ENCODE measurements at places on chromosomes 2 and 18. TPM values are rescaled to one million over a fixed set of nuclear protein-coding genes. Genes with fewer than 3 reads are reported as not detected.

DNA sequence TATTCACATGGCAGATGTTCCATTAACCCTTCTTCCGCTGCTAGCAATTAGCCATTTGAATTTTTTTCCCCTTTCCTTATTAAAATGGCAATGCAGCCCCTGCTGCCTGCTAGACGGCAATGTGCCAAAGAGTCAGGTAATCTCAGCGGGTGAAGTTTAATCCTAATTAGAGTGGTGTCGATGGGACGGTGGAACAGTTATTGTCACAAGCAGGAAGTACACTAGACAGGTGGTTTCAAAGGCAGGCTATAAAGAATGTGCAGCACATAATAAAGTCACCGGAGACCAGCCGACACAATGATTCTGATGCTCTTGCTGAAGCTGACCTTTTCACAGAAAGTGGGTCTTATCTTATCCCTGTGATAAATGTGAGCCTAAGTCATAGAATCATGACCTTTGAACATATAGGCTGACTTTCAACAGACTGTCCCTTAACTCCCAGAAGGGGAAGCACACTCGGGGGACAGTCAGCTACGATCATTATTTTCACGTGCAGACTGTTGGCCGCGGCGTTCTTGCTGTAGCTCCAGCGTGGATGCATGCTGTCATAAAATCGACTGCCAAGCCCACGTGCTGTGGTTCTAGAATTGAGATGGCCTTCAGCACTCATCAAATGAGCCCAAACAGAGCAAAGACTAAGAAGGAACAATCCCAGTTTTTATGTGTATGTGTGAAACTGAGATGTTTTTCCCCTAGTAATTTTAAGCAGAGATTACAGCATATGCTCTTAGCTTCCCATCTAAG is 926.2 kb upstream of the SOX11 start:
- DNase-seq: no peak

DNA sequence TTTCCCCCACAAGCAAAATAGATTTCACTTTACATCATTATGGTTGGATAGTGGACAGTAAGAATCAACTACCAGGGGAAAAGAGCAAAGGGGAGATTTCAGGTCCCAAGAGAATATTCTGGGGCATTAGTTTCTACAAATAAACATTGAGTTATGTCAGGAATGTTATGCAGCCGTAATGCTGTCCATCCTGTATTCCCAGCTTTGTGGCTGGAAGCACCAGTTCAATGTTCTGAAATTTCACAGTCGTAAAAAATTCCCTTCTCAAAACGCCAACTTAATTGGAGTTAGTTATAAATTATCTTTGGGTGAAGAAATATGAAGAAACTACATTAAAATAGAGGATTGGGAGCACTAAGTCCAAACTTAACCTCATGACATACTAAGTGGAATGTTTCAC is 141.5 kb upstream of the FIGN start:
- no peak for DNase-seq

DNA sequence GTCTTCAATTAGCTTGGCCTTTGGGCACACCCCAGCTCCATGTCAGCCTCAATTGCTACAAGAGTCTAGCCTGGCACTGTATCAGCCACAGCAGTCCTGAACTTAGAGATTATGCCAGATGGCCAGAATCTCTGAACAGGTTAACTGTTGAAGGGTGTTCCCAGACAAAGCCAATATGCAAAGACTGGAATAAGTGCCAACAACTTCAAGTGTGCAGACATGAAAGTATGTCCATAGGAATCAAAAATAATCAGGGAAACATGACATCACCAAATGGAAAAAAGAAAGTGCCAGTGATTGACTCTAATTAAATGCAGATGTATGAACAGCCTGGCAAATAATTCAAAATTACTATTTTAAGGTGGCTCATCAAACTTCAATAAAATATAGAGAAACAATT is 98.5 kb upstream of the DOCK10 start:
- no peak for DNase-seq

GRCh38 chr2:233638836-233639235 is 2.6 kb downstream of the UGT1A10 start:
- DNase-seq: no peak

- peak; percentile 9 for DNase-seq
These were observed 323.9 kb upstream of the ID2 start for GRCh38 chr2:8357738-8358518.

- DNase-seq: no peak
These were observed 548.2 kb downstream of the CBLN2 start for GRCh38 chr18:71995904-71996465.

- no peak for DNase-seq
These were observed 616.7 kb downstream of the SUCLG1 start for GRCh38 chr2:83842421-83842820.

DNA sequence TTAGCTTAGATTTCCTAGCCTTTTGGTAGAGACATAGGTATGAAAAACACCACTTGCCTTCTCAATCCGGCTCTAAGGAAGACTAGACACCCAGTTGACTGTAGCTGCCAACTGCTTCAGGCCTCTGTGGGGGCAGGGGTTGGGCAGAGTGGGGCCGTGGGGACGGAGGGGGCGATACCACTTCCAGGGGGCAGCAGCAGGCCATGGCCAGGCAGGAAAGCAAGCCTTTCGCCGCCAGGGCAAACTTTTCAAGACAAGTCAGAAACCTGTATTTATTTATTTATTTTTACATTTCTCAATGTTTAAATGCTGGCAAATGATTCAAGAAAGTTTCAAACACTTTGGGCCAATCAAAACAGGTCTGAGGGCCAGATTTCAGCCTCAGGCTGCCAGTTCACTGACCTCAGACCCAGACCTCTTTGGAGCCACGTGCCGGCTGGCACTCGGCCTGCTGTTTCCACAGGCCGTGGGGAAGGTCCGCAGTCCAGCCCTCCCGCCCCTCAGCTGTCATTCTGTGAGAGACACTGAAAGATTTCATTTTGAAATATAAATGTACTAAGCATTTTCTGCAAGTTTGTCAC is 63.8 kb downstream of the MEX3C start:
- DNase-seq: no peak

- DNase-seq: no peak
These were observed 475.3 kb upstream of the RAB12 start for GRCh38 chr18:8133888-8134287.

DNA sequence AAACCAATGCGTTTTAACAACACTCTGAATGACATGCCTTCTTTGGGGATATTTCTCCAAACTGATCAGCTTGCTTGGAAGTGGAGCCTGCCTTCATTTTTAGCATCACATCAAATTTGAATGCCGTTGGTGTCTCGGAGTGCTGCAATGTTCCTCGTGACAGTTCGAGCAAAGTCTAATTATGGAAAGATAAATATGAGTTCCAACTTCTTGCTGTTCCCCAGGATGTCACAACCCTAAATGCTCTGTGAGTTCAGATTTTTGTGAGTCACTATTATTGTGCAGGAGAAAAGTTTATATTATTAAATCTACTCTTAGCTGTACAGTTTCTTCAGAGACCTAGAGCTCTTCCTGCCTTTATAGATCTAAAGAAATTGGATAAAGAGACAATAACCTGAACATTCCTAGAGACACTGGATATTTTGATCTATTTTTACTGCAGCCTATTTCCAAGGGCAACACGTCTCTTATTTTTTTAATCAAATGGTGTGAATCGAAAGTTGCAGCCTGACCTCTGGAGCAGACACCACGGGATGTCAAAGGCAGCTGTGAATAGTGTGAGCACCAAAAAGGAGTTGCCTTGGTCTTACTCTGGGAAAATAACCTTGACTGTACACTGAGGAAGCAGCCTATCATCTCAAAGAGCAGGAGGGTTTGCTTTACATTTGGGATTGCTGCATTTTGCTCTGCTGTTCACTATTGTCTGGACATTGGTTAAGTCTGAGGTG is 330.1 kb downstream of the TDRD15 start:
- no peak for DNase-seq

GRCh38 chr2:121826036-121826435 is 70.6 kb downstream of the TSN start:
- DNase-seq: no peak

GRCh38 chr2:121007490-121007853 is 271.8 kb downstream of the GLI2 start:
- DNase-seq: no peak

DNA sequence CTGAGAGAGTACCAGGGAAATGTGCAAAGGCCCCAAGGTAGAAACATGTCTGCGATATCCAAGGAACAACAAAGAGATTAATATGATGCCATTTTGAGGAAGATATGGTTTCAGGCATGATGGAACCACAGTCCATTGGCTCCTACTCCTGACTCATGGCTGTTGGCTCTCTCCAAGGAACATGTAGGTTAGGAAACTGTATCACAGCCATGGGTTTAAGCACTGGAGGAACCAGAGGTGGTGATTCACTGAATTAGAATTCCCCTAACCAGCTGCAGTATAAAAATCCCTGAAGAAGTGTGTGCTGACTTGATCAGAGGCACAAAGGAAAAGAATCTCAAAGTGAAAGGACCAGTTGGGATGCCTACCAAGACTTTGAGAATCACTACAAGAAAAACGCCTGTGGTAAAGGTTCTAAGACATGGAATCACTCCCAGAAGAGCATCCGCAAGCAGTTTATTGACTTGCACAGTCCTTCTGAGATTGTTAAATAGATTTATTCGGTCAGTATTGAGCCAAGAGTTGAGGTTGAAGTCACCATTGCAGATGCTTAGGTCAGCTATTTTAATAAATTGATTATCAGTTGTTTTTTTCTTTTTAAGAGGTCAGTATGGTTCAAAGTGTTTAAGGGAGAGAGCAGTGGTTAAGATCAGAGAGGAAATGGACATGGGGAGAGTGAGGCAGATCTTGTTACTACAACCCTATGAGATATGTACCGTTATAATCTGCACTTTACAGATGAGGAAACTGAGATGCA is 110.7 kb upstream of the OTX1 start:
- DNase-seq: no peak

GRCh38 chr18:74617486-74617885 is 19.8 kb downstream of the ZNF407 start:
- DNase-seq: no peak

DNA sequence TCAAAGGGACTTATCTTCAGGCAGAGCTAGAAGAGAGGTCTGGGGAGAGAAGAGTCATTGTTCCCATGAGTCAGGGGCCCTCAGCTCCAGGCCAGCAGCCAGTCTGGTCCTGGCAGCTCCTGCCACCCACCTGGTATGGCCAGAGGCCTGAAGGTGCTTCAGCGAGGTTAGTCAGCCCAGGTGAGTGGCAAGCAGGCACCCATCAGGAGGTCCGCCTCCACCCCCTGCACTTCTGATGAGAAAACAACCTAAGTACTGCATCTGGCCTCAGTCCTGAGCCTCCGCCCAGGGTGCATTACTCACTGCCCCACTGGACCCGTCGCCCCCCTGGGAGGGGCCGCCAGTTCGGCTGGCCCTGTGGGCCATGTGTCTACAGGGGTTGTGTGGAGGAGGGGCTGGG is 130.2 kb downstream of the INHBB start:
- DNase-seq: no peak

GRCh38 chr2:24926602-24927252 is 6.7 kb upstream of the ADCY3 start:
- peak; percentile 39 for DNase-seq

- DNase-seq: no peak
These were observed 66.7 kb upstream of the HPCAL1 start for GRCh38 chr2:10235909-10236550.

DNA sequence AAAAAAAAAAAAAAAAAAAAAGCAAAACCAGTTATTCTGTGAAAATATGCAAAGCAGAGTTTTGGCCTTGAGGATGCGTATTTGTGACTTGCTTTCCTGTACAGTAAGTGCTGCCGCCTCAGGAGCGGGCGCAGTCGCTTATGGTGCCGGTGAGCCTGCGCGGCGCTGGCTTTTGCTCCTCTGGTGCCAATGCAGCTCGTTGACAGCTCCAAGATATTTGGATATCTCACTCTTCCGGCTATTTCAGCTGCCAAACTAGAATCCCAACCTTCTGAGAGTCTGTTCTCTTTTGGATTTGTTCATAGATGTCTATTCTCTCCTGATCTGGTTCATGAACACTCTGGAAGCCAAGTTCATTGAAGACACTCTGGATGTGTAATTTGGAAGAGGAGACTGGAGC is 184.1 kb downstream of the AGAP1 start:
- DNase-seq: no peak

- DNase-seq: no peak
These were observed 290.7 kb upstream of the CYP26B1 start for GRCh38 chr2:72438364-72438763.

GRCh38 chr2:169344736-169345485 is 17.4 kb downstream of the LRP2 start:
- no peak for DNase-seq

GRCh38 chr2:236395067-236395466 is 130.9 kb upstream of the ASB18 start:
- no peak for DNase-seq

DNA sequence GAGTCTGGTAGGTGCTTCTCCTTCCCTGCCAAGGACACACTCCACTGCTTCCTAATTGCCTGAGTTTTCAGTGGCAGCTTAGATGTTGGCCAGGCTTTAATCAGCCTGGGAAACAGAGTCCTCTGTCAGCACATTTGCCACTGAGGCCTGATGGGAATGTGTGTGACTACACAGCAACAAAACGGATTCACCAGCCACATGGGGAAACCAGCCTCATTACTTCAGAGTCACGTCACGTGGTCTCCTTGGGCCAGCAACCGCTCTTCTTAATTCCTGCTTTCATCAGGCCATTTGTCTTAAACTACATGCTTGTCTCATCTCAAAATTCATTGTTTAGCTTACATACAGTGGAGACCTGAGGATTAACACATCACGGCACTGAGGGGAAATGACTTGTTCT is 93.9 kb upstream of the LTBP1 start:
- no peak for DNase-seq

SIX2 gene
- 0.26 TPM for total RNA-seq

DOK6 gene
- 5.3 TPM for total RNA-seq

ICA1L gene
- 2.7 TPM for total RNA-seq

NOL4 gene
- not detected for total RNA-seq

UGT1A3 gene
- total RNA-seq: not detected

IL36G gene
- not detected for total RNA-seq

UNC80 gene
- 0.06 TPM for total RNA-seq

FOXD4L1 gene
- total RNA-seq: 0.71 TPM

IL1F10 gene
- total RNA-seq: not detected

Data from left lung (tissue), 14 donors.